ENCODE measurements at places on chromosomes 1 and 21.

GRCh38 chr1:30762930-30763650 is 5.5 kb upstream of the LAPTM5 start:
- no peak for DNase-seq

DNA sequence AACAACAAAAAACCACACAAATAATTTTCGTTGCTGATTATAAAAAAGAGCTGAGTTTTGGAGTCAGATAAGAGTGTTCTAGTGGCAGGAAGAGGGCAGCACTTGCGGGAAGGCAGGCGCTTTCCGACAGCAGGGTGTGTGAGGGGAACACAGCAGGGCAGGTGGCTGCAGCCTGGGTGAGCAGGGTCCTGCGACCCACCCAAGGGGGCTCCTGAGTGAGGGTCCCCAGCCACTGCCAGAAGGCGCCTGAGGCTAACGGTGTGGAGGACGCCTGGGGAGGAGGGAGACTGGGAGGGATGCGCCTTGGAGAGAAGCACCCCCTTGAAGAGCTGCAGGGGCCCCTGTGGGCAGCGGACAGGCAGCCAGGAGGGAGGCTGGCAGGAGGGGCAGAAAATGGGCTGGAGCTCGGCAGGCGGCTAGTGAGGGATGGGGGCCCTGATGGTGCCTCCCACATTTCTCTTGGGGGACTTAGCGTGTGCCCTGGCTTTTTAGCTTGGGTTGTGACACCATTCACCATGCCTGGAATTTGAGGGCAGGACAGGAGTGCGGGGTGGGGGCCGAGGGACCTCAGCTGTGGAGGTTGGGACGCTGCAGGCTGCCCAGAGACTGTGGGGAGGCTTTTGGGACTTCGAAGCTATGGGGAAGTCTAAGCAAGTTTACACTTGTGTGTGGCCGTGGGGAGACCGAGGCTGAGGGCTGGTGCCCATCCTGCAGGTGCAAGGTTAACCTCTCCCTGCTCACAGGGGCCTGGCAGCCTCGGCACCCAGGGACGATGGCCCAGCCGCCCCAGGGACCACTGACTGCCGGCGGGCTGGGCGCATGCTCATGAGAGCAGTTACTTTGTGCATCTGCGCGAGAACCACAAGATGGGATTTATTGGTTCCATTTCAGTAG is 111.4 kb downstream of the SIK1 start:
- no peak for DNase-seq

DNA sequence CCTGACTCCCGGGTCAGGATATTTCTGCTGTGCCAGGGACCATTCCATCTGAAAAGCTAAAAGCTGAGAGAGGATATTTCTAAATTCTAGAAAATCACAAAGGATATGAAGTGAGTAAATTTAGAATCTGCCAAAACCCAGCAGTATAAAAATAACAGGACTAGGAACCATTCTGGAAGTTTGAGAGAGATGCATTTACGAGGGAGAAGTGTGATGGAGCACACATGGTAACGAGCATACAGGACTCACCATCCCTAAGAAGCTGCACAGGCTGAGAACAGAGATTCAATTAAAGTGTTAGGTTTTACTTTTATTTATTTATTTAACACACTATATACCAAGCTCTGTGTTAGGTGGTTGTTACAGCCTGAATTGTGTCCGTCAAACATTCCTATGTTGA is 116.3 kb downstream of the GLUL start:
- no peak for DNase-seq

GRCh38 chr1:110165761-110166231 is 15.5 kb downstream of the SLC6A17 start:
- DNase-seq: no peak

- DNase-seq: no peak
Observed at GRCh38 chr1:233372218-233373120, 44.9 kb downstream of the MAP3K21 start.

DNA sequence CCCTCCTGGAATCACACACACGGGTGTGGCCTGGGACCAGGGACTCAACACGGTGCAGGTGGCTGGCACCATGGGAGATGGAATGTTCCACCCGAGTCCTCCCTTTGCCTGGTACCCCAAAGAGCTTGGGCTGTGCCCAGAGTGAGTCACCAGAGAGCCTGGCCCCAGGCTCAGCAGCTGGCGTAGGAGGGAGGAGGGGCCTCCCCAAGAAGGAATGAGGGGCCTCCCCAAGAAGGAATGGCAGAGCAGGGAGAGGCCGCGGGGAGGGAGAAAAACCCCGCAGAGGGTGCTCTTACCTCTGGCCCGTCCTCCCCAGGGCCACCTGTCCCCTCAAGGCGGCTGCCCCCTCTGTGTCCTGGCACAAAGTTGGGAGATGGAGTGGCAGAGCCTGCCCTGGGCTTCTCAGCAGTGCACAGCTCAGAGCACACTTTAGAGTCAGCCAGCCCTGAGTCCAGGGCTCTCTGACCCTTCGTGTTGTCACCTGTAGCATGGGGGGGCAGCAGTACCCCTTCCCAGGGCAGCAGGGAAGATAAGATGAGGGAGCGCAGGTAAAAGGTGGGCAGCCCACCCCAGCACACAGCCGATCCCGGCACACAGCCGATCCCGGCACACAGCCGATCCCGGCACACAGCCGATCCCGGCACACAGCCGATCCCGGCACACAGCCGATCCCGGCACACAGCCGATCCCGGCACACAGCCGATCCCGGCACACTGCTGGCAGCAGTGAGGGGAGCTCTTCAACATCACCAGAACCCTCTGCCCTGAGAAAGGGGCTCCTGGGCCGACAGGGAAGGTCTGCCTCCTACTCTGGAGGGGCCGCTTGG is 20.2 kb upstream of the KCNAB2 start:
- no peak for DNase-seq

Data from thyroid gland (tissue), 4 donors.